Frontal cortex (tissue), 4 donors: ENCODE measurements at places on chromosomes 7 and 10. TPM values are rescaled to one million over a fixed set of nuclear protein-coding genes. Genes with fewer than 3 reads are reported as not detected.

The PLEKHS1 gene
- total RNA-seq = not detected

The GRK5 gene
- 11.4 TPM for total RNA-seq

The SLC4A2 gene
- 10.6 TPM for total RNA-seq

The FXYD4 gene
- not detected for total RNA-seq

The PWWP2B gene
- 9.4 TPM for total RNA-seq

The SPDYE1 gene
- total RNA-seq = not detected

The TMEM196 gene
- 18.8 TPM for total RNA-seq

The TMEM140 gene
- total RNA-seq = 0.41 TPM

The GIMAP6 gene
- 6.9 TPM for total RNA-seq

The ITPRID1 gene
- total RNA-seq = 1.2 TPM

The HOXA3 gene
- not detected for total RNA-seq

The AOAH gene
- 3.7 TPM for total RNA-seq

The MYPN gene
- not detected for total RNA-seq

DNA sequence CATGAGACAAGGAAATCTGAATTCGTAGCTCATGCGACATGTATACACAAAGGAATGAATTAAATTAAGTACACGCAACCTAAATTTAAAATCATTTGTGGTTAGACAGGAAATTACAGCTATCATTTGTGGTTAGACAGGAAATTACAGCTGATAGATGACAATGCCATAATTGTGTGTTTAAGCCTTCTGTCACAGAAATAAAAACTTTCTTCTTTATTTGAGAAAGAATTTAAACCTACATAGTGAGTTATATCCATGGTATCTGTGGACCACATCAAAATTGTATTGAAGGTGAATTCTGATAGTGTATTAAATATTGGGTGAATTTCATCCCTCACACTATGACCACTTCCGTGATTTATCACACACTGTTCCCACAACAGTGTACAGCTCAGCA is 362.9 kb downstream of the MAGI2 start:
- no peak for DNase-seq

DNA sequence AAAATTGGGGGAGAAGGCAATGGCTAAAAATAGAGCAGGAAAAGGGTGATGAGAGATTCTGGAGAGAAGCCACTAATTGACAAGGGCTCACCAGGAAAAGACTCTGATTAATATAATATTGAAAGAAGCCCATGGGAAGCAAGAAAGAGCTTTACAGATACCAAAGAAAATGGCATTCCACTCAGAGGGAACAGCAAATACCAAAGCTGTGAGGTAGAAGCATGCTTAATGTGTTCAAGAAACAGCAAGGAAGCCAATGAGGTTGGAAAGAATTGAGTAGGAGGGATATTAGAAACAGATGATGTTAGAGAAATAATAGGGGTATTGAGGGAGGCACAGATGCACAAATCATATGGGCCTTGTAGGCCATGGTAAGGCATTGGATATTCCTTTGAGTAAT is 130.1 kb downstream of the MYO3A start:
- no peak for DNase-seq

DNA sequence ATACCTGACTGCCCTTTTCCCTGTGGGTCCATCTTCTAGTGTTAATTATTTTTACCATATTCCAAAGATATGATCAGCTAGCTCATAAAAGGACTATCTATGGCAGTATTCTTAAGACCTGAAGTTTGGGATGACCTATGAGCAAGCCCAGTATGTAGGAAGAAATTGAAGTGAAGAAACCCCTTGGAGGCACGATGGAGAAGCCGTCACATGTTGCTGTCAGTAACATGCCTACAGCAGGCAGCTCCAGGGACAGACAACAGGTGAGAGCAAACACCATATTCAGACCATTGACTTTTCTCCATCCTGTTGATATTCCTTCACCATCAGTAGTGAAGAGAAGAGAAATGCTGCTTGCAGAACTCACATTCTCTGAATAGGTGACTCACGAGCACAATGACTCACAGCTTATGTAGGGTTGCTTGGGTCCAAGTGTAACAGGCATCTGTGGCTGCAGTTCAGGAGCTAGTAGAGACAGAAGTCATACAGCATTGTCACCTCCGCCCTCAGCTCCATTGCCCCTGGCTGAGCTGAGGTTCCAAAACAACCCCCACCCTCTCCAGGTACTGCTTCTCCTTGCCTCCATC is 8.4 kb upstream of the LYZL2 start:
- DNase-seq = no peak

DNA sequence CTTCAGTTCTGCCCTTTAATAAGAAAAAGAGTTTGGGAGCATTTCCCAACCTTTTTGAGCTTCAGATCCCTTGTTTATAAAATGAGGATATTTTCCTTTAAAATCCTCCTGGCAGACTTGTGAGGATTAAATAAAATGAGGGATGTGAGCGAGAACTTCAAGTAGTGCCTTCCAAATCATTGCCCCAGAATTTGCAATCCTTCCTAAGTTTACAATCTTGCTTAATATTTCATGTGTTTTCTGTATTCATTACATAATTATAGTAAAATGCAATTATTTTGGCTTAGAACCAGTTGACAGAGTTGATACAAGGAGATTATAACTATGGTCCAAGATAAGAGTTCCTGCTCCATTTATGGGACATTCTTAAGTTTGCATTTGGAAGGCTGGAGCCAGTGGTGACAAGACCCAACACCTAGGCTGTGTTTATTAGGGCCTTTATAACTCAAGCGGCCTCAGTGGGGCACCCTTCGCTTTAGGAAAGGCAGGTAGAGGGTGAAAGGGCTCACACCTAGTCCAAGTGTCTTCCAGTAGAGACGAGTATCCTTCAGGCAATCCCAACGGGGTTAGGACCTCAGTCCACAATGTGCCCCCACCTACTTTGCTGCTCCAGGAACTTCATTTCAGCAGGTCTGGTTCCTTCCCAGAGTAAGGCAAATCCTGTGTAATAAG is 317.5 kb downstream of the WDR11 start:
- DNase-seq = no peak

DNA sequence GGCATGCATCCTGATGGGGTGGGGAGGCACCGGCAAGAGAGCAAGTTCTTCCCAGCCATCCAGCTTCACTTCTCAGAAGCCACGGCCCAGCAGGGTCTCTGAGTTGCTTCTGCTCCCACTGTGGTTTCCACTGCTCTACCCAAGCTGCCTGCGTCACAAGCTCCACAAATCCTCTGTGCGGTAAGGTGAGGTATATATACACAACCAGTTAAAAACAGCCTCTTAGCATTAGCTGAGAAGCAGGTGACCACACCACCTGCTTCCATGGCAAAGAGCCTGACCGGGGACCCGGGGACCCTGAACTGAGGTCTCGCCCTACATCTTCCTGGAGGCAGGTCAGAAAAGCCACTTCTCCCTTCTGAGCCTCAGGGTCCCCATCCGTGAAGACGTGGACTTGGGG is 46.9 kb upstream of the NPFFR1 start:
- DNase-seq = no peak

DNA sequence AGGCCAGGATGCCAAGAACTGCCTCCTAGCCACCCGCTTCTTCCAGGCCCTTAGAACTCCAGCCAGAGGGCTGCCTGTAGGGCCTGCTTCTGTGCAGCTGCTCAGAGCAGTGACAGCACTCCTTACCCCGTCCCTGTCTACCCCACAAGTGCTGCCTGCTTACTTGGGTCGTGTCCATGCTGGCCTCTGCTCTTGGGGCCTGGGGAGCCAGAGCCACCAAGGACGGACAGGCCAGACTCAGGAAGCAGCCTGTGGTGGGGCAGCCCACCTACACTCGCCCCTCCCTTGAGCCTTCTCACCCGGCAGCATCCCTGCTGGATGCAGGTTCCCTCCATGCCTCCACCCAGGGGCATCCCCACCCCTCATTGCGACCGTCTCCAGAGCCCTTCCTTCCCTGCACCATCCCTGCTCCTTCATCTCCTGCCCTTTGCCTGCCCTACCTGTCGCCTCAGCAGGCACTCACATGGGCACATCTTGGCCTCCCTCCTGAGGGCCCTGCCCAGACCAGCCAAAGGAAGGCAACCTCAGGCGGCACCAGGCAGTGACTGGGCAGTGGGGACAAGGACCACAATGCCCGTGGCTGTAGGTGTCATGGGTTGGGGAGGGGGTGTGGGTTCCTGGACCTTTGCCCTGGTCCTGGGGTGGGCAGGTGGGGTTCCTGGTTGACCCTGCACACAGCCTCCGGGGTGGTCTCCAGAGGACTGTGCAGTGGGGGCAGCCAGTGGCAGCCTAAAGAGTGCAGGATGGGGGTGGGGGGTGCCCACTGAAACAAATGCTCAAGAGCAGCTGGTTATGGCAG is 78.0 kb upstream of the TNS3 start:
- no peak for DNase-seq

DNA sequence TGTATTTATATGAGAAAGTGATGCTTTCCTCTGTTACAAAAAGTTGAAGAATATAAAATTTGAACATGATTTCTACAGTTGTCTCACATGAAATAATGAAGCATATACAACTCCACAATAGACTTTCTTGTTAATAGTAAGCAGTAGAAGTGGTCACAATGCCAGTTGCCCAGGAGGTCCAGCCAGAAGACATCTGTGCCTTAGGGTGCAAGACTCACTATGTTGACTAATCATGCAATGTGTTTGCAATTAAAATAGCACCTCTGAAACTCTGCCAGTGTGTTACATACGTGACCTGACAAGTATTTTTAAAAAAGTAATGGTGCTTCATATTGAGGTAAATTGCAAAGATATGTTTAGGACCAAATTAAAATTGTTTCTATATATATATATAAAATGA is 547.2 kb downstream of the ETV1 start:
- no peak for DNase-seq

- DNase-seq = no peak
Observed at GRCh38 chr7:99112097-99112496, 31.8 kb downstream of the SMURF1 start.

GRCh38 chr7:45368129-45368807 is 205.9 kb upstream of the ADCY1 start:
- DNase-seq = no peak

- no peak for DNase-seq
Observed at GRCh38 chr10:95793401-95794045, 37.6 kb downstream of the ENTPD1 start.

- no peak for DNase-seq
Observed at GRCh38 chr7:47535704-47536628, 45.9 kb downstream of the TNS3 start.

GRCh38 chr10:69901628-69902505 is 100.2 kb downstream of the COL13A1 start:
- DNase-seq = peak; percentile 69

- no peak for DNase-seq
Observed at GRCh38 chr10:60951272-60951724, 7.3 kb upstream of the RHOBTB1 start.

DNA sequence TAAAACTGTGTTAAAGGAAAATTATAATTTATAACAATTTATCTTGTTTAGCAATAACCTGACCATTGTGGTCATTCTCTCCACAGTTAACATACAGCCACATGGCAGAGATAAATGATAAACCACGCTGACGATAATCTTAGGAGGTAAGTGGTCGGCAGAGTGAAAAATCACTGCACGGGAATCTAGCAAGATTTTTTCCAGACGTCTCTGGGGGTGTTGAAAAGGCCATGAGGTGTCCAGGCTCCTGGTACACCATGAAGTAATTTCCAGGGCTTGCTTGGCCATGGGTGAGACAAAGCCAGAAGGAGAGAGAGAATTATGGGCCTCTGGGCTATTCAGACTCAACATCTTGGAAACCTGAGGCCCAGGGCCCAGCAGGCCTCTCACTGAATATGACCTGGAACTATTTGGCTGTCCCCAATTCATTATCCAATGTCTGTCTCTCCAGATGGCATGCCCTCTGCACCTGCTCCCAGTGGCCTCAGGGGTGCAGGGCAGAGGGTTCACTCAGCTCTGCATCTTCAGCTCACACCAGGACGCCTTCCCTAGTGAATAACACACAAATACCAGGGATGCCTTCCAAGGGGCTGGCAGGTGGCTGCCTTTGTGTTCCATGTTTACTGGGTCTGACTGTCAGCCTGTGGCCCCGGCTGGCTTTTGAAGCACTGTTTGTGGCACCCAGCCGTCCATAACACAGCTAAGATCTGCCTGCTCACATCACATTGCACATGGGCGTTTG is 590.4 kb upstream of the PFKP start:
- no peak for DNase-seq

DNA sequence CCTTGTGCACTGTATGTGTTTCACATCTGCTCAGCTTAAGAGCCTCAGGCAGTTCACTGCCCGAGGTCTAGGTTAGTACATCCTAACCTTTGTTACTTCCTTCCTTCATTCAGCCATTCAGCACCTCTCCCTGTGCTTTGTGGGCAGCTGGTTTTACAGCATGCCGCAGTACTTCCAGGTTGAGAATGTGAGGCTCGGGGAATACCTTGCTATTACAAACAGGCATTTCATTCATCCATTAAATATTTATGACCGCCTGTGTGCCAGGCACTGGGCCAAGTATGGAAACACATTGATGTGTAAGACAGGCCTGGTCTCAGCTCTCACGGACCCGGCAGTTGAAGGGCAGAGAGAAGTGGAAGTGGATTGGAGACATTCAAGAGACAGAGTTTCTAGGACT is 82.4 kb downstream of the SHH start:
- DNase-seq = no peak

- DNase-seq = no peak
Observed at GRCh38 chr10:124476043-124476725, 14.6 kb downstream of the LHPP start.

- no peak for DNase-seq
Observed at GRCh38 chr10:90032519-90032918, 331.1 kb downstream of the KIF20B start.

GRCh38 chr7:141313896-141314295 is 237.3 kb upstream of the AGK start:
- DNase-seq = no peak

- DNase-seq = no peak
Observed at GRCh38 chr7:123871998-123872867, 27.3 kb downstream of the HYAL4 start.

- DNase-seq = no peak
Observed at GRCh38 chr10:102752934-102753664, 9.4 kb downstream of the WBP1L start.

DNA sequence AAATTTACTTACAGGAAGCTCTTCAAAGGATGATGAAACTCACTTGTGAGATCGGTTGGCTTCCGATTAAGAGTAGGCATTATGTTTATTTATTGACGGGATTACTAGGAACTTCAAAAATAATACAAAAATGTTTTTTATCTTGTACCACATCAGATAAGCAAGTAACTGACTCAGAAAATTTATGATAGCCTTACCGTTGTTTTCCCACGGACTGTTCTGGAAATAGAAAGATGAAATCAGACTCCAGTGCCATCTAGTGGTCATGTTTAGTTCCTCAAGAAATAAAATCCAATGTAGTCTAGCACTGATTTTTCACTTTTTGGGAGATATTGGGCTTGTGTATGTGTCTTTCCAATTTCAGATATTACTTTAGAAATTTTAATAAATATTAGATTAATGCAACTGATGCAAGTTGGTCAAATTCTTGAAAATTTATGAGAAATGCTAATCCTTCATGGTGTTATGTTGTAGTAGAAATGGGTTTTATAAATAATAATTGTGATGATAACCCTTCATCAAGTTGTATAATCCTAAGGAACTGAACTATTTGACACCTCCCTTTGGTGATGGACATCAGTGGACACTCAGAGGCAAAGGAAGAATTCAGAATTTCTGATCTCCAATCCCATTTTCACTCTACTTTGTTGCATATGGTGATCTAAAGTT is 168.8 kb downstream of the TMEM26 start:
- DNase-seq = no peak

GRCh38 chr10:11824825-11825224 is 1.7 kb downstream of the PROSER2 start:
- no peak for DNase-seq

- DNase-seq = no peak
Observed at GRCh38 chr7:30936650-30937245, 25.1 kb downstream of the AQP1 start.
